ENCODE measurements at places on chromosomes 4 and X.

GRCh38 chr4:138225477-138225876 is 16.7 kb downstream of the SLC7A11 start:
- DNase-seq: no peak

DNA sequence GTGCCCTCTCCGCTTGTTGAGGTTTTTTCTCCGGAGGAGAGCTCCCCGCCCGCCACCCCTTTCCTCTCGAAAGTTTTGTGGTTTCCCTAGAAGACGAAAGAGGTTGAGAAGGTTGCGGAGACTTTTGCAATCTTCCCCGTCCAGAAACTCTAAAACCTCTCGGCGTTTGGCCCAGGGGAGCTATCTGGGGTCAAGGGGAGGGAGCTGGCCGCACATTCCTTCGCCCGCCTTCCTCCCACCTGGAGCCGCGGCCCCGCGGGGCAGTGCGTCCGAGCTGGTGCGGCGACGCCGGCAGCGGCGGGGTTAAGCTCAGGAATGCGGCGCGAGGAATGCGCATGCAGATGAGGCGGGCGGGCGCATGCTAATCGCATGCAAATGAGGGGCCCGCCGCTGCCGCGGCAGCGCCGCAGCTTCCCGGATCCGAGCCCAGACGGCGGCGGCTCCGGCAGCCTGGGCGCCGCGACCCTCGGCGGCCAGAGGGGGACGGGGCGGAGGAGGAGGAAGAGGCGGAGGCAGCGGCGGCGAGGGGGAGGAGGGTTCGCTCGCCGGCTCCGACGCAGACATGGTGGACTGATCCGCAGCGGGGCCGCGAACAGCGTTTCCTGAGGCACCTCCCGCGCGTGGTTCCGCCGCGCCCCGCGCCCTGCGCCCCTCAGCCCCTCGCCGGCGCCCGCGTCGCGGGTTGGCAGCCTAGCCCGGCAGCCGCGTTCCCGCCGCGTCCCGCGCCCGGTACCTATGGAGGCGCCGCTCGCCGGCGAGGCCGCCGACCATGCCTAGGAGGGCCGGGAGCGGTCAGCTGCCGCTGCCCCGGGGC is at the start of gene WWC2:
TSS of gene WWC2 (plus strand) at position 535 of the 814 bp plus-strand sequence. CDS start at position 770, 235 bp downstream.
- peak; percentile 95 for DNase-seq

- DNase-seq: no peak
These were observed 177.0 kb downstream of the CAMK2D start for GRCh38 chr4:113584407-113585150.

DNA sequence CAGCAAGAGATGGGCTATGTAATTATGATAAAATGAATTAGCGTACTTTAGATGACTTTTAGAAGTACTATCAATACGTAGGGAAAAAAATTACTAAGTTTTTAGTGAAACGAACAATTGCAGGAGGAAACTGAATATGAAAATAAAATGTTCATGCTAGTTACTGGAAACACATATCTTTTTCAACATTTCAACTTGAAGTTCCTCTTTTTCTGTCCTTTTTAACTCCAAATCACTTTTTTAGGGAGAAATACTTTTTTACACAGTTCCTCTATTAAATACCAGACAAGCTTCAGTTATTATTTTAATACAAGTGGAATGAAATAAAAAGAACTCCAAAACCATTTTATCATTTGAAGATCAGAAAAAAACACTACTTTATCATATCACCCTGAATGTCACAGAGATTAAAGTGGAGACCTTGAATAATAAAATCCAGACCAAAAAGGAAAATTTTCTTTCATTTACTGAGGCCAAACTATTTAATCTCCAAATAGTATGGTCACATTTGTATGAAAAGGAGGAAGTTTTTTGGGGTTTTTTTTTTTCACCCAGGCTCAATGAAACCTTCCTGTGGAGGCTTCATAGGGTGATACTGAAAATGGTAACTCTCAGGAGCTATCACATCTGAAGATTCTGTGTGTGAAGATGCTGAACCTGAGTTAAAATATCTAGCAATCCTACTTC is 306.2 kb downstream of the INPP4B start:
- no peak for DNase-seq

DNA sequence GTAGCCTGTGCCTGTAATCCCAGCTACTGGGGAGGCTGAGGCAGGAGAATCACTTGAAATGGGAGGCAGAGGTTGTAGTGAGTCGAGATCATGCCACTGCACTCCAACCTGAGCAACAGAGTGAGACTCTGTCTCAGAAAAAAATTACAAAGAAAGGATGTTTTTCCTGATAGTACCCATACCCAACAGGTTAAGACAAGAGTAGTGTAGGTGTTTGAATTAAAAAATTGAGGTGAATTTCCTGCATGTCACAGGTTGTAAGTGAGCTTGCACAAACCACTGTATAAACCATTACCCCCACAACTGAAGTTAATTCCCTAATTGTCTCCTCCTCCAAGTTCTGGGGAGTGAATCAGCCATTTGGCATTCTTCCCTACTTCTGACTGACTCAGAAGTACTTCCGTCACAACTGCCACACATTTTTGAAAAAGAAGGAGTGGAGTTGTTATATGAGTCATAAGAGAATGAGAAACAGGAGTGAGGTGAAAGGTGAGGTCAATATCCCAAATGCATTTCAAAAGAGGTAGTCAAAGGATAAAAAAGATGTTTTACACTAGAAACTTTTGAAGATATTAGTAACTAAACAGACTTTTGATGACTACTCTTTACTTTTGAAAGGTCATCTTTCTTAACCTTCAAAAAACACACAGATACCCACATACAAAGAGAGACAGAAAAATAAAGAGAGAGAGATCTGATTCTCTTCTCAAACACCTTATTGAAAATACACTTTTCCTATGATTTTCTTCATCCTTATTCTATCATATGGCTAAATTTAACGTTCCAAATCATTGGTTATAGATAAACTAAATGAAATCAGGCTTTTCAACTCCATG is 134.5 kb downstream of the BTC start:
- no peak for DNase-seq

DNA sequence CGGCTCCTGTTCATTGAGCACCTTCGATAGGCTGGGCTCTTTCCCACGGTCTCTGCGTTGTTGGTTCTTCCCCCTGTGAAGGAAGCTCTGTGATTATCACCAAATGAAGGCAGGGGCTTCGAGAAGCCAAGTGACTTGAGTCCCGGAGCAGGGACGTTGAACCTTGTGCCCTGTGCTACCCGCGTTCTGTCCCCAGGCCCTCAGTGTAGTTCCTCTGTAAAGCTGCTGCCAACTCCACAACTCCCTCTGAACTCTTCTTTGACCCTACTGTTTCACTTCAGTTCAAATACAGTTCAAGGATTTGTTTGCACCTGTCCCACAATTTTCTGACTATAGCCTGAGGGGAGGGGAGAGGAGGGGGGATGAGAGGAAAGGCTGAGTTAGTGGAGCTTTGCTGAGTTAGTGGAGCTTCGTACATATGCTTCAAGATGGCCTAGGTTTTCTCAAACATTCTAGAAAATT is 635 bp upstream of the PHF8 start:
- DNase-seq: no peak

GRCh38 chr4:110635163-110635865 is 12.4 kb upstream of the PITX2 start:
- DNase-seq: no peak

GRCh38 chr4:64079316-64079715 is 329.9 kb downstream of the TECRL start:
- no peak for DNase-seq

DNA sequence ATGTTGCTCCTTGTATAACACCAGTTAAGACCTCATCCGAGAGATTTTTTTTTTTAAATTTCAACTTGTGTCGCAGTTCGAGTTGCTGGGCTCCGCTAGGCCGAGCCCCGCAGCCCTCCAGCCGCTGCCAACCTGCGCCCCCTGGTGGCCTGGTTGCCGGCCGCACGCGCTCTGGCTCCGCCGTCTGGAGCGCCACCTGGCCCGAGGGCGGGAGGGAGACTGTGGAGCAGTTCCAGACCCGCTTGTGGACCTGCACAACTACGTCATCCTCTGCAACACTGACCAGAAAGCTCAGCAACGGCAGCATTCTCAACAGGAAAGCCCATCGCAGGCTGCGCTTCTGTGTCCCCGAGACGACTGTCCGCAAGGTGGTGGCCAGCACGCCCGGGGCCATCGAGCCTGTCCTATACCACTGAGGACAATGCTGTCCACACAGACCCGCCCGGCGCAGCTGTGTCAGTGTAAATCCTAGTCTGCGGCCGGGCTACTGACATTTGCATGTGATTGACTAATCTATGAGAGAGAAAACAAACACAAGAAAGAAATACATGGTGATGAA is 39.1 kb downstream of the ARL9 start:
- peak; percentile 92 for DNase-seq

DNA sequence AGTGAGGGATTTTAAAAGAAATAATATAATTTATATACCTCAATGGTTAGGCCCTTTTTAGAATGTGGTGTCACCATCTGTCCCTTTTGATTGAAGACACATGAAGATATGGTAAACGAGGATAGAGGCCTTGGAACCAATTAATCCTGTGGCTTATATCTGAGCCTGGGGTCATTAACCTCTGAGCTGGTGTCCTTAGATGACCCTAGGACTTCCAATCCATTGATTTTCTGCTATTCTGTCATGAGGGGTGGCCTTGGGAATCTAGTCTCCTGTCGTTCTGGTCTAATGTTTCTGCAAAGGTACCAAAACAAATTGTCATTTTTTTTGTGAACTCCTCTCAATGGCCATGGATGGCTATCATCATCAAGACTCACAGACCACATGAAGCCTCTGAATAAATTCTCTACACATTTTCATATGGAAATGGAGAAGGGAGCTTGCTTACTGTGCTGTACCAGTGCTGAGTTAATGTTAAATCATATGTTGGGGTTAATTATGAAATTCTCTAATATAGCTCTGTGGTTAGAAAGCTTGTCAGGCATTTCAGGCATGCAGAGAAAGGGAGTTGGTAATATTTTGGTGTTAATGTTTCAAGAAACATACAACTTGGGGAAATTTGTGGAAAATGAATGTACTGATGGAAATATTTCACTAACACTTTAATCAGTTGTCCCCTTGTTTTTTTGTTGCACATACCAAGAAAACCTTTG is 204.2 kb upstream of the IL15 start:
- DNase-seq: no peak

DNA sequence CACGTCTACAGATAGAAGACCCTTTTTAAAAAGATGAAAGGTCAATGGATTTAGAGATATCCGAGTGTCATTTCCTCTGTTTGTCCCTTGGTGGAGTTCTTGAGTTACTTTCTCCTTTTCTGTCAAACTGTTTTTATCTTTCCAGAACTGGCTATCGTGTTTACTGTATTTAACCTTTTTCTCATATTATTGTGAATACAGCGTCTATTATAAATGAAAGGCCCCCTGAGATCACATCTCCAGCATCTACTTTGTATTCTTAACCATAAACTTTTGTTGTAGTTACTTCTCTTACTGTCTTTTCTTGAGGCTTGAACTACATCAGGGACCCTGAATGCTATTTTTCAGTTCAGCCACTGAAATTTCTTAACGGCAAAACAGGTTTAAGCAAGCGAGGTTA is 4.0 kb upstream of the PCDH7 start:
- no peak for DNase-seq

DNA sequence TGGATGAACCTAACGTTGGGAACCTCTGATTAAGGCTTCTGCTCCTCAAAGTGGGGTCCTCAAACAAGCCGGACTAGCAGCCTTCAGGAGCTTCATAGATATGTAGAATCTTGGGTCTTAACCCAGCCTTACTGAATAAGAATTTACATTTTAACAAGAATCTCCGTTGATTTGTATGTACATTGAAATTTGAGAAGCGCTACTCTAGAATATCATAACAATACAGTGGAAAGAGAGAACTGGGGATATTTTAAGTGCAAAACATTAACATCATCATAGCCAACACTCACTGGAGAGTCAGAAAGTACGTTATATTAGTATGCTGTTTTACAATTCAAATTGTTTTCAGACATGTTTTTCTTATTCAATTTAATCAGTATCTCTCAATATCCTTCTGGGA is 31.2 kb downstream of the ATXN3L start:
- DNase-seq: no peak

- no peak for DNase-seq
These were observed 49.8 kb upstream of the HSD17B10 start for GRCh38 chrX:53483838-53484405.

DNA sequence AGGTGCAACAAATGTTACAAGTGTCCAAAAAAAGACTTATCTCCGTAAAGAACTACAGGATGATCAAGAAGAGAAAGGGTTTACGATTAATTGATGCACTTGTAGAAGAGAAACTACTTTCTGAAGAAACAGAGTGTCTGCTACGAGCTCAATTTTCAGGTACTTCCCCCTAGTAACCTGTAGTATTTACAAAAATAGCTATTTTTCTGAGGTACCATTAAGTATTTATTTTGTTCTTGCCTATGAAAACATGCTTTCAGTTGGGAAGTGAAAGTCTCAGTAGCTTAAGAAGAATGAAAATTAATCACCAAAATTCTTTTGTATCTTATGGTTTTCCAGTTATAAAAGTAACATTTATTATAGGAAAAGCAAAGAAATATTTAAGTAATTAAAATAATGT is 5.9 kb downstream of the THAP9 start:
- no peak for DNase-seq

GRCh38 chr4:109155084-109155483 is 147.4 kb downstream of the COL25A1 start:
- DNase-seq: no peak

GRCh38 chr4:43331226-43332051 is 438.9 kb downstream of the GRXCR1 start:
- DNase-seq: no peak

DNA sequence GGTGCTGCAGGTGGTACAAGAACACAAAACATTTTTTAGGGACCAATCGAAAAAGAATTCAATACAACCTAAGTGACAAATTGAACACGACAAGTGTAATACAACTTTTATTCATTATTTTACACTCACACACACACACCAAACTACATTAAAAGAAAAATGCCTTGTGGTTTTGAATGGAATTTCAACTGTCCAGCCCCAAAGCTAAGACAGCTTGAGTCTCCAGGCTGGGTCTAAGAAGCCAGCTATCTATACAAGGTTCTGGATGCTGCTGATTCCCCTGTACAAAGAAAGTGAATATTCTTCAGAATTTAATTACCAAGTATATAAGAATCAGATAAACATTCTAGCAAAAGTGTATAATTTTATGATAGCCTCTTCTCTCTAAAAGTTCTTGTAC is 118.2 kb downstream of the PPP3CA start:
- no peak for DNase-seq

GRCh38 chr4:121140716-121141460 is 23.2 kb downstream of the TNIP3 start:
- DNase-seq: no peak

GRCh38 chrX:2497961-2498780 is 2.6 kb downstream of the DHRSX start:
- DNase-seq: no peak

- DNase-seq: no peak
These were observed 109.3 kb upstream of the DGKK start for GRCh38 chrX:50579955-50580354.

- no peak for DNase-seq
These were observed 11.5 kb downstream of the CLCN4 start for GRCh38 chrX:10168226-10168625.

GRCh38 chrX:39665830-39666518 is 431.8 kb downstream of the BCOR start:
- no peak for DNase-seq

GRCh38 chr4:88991746-88992145 is 65.2 kb downstream of the FAM13A start:
- no peak for DNase-seq

GRCh38 chrX:42615161-42615563 is 162.8 kb downstream of the PPP1R2C start:
- DNase-seq: no peak

- no peak for DNase-seq
These were observed 16.0 kb upstream of the MID1 start for GRCh38 chrX:10636337-10636736.

- no peak for DNase-seq
These were observed 105.4 kb upstream of the FAM9C start for GRCh38 chrX:13149702-13150350.

- DNase-seq: no peak
These were observed 402.0 kb downstream of the HNRNPD start for GRCh38 chr4:81971637-81972381.
